ENCODE measurements at places on chromosomes 6 and 20.

DNA sequence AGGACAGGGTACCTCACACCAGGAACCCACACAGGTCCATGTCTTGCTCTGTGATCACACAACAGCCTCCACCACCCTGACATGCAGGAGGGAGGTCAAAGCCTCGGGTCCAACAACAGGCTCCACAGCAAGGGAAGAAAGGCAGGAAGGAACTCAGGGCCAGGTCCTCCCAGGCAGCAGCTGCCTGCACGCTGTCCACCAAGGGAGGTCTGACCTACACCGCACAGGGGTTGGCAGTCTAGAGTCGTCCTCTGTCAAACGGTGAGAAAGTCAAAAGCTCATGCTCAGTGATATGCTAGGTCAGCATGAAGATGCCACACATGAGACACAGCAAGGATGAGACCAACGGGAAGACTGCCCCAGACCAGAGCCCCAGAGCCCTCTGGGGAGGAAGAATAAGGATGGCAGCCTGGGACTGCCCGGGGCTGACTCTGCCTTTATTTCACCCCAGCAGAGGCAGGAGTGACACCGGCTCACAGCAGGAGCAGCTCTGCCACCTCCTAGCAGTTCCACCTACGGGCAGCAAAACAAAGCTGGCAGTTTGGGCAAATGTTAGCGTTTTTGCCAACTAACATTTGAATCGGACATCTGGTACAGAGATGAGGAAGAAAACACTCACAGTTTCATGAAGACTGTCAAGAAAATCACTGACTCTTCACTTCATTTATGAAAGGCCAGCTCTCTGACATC is 8.5 kb downstream of the GMEB2 start:
- no peak for DNase-seq

DNA sequence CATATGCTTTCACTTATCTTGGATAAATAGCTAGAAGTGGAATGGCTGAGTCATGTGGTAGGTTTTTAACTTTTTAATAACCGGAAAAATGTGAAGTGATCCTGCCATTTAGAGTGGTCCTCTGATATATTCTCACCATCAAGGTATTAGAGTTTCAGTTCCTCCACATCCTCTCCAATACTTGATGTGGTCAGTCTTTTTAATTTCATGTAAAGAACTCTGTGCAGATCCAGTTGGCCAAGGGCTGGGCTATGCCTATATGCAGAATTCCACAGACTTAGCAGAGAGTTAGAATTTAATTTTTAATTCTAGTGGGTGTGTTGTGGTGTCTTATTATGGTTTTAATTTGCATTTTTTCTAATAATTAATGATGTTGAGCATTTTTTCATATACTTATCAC is 141.1 kb downstream of the SYCP2 start:
- DNase-seq: no peak

- DNase-seq: no peak
These were observed 5.5 kb upstream of the CTCFL start for GRCh38 chr20:57530327-57530981.

- no peak for DNase-seq
These were observed 49.8 kb upstream of the FANCE start for GRCh38 chr6:35402136-35402855.

DNA sequence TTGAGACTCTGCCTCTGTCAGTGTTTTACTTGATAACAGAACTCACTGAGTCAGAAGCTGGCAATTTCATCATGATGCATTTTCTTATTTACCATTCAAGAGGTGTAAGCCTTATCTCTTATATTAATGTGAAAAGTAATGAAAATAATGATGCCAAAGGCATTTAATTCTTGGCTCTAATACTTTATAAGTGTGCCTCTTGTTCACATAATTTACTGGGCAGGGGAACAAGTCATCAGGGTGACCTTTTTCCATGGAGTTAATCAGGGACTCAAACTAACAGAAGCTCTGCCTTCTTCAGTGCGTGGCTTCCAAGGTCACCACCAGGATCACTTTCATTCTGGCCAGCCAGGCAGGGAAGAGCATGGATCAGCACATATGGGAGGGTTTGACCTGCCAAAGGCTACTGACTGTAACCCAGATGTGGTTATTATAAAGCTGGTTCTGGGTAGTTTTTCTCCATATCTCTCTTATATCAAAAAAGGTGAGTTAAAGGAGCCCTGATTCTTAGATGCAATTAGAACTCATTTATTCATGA is 5.2 kb upstream of the PLCB1 start:
- DNase-seq: no peak

All from myocyte (in vitro differentiated cells).